ENCODE measurements at places on chromosomes 5 and 9.

DNA sequence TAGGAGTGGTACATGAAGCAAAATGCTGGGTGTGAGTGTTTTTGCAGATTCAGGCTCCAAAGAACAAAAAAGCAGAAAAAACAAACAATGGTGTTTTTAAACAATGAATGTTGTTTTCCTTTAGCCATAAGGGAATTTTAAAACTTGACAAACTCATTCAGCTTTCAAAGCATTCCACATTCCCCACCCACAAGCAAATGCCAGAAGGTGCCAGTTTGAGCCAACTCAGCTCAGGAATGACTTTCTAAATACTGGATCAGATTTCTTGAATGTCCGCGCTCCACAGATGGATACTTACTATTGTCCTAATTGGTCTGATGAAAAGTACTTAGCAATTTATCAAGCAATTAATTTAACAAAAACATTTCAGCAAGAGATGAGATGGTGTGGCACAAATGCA, 12.9 kb upstream of the MOB3B start:
- DNase-seq = no peak

GRCh38 chr9:27033815-27034403, 28.4 kb upstream of the LRRC19 start:
- DNase-seq = peak; percentile 42

GRCh38 chr5:106374956-106375355, 1295.8 kb downstream of the EFNA5 start:
- DNase-seq = no peak

DNA sequence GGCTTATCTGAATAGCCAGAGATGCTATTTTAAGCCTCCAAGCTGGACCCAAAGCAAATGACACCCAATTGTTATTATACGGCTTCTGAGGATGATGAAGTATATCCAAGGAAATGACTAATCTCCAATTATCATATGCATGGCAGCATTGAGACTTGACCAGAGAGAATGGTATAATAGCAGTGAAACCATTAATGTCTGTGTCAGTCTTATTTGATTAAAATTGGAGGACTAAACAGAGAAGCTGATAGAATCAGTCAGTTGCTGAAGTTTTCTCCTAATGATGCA, 200.5 kb downstream of the EFNA5 start:
- DNase-seq = no peak

DNA sequence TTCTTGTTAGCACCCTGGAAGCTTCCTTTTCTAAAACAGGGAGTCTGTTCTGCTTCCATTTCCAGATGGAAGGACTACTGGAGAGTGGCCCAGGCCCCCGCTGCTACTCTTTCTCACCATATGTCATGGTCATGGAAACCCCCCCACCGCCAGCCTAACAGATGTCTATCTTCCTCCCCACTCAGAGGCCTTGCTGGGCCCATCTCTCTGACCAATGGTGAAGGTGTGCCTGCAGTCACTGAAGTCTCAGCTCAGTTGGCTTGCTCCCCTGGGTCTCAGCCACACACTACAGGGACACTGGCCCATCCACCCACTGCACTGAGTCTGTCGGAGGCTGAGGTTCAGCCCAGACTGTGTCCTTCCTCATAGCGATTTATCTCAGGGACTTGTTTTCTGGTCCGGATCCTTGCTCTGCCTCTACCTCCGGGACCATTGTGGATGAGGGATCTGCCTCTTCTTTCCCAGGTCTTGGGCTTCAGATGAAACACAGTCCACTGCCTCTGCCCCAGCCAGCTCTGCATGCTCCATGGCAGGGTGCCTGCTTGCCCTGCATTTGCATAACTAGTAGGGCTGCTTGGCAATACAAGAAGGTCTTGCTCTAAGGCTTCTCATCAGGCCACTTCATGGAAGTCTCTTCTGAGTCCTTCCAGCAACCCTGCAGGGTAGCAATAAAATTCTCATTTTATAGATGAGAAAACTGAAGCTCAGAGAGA, 30.8 kb downstream of the GALNT12 start:
- no peak for DNase-seq

DNA sequence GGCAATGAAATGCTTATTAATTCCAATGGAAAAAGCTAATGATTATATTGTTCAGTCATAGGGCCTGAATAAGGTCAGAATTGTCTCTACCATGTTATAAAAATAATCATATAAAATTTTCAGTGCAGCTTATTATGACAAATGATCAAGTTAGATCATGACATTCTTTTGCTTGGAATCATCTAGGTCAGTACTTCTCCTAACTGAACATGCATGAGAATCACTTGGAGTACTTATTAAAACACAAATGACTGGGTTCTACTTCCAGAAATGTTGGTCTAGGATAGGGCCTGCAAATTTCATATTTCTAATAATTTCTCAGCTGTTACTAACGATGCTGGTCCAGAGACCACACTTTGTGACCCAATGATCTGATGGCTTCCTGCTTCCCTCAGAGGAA, 806.0 kb upstream of the ZNF608 start:
- DNase-seq = peak; percentile 37

- DNase-seq = no peak
Measured at GRCh38 chr5:147259837-147260236, 25.0 kb downstream of the STK32A start.

DNA sequence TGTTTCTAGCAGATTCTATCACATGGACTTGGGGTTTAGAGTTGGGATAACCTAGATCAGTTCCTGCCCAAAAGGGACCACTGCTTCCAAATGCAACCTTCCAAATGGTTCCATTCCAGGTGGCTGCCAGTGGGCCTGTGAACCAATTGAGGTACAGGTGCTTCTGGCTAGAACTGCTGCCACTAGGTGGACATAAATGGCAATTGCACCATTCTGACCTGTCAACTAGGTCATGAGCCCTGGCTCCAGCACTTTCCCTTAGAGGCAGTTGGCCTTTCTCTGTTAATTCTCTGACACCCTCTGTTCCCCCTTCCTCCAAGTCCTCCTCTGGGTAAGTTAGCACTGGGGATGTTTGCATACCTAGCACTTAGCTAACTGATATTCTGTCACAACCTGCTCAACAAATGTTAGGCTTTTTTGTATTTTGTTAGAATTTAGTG, 16.6 kb upstream of the HEMGN start:
- peak; percentile 7 for DNase-seq

DNA sequence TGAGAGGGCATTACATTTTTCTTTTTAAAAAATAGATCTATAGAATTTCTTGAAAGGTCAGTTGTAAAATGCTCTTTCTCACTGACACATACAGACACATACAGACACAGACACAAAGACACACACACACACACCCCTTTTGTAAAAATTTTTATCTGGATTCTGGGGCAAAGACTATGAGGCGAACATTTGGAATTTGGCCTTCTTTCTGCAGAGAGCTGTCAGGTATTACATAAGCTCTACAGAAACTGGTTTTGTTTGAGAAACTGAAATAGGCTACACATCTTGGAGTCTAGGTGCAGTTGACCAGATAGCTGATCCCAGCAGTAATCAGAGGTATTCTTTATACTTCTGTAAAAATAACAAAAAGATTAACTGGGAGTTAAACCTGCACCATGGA, 315.9 kb upstream of the RPS23 start:
- DNase-seq = peak; percentile 44
